Activated T-helper 1 cell treated with anti-CD3 and anti-CD28 coated beads, Interleukin-12 subunit alpha, Interleukin-12 subunit beta, Interleukin-2, Interleukin-4 antibody, amounts not matched to agents 30 ng/mL and 10 ng/mL and 1 ng/mL, durations not matched to agents 14 hours and 24 hours and 36 hours (primary cell): ENCODE measurements at places on chromosomes 3 and 15. TPM values are rescaled to one million over a fixed set of nuclear protein-coding genes. Genes with fewer than 3 reads are reported as not detected.

DNA sequence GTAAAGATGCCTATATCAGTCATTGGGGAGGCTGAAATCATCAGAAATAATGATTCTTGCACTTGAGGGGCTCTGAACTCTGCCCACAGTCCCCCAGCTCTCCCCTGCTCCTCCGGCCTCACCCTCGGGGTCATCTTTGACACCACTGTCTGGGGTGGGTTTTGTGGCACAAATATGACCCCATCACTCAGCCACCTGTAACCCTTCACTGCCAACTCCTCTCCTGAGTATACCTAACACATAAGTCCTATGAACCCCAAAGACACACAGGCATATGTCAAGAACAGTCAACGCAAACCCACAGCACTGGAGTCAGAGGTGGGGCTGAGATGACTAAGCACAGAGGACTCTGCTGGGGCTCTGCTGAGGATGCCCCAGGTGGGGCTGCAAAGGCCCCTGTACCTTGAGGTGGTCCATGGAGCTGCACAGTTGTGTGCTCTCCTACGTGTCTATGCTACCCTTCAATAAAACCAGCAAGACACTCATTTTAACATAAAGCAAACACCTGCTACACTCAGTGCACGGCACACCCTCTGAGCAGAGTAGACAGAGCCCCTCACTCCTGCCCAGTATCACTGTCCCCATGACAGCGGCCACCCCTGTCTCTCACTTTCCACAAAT, 29.9 kb downstream of the SLC41A3 start:
- H3K27ac ChIP-seq = no peak overlapping the region
- no peak overlapping the region for H3K4me3 ChIP-seq

GRCh38 chr3:13536432-13536831, 12.5 kb upstream of the FBLN2 start:
- no peak overlapping the region for H3K27ac ChIP-seq
- H3K4me1 ChIP-seq = peaks cover 5% of the 10 kb centered on the region
- H3K27me3 ChIP-seq = peaks cover 18% of the 10 kb centered on the region
- no peak overlapping the region for H3K4me3 ChIP-seq
- DNase-seq = no peak

GRCh38 chr3:83622526-83622925, 1336.3 kb upstream of the CADM2 start:
- no peaks in the 10 kb centered on the region for H3K27me3 ChIP-seq
- no peak for DNase-seq
- H3K4me3 ChIP-seq = no peak overlapping the region
- H3K4me1 ChIP-seq = no peaks in the 10 kb centered on the region
- no peaks in the 10 kb centered on the region for H3K36me3 ChIP-seq

DNA sequence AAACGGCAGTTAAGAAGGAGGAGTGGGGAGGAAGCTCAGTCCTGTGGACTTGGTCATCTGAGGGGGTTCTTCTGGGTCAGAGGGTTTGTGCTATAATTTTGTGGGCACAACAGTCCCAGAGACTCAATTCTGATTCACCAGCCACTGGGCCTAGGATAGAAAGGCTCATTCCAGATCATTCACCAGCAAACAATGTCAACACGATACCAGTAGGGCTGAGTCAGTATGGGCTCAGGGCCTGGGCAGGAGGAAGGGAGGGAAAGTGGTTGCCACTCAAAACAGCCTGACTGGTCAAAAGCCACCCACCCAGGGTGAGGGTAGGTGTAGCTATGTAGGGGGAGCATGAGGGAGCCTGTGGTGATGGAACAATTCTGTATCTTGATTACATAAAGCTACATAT, 86.9 kb upstream of the MEX3B start:
- H3K27ac ChIP-seq = no peak overlapping the region
- H3K36me3 ChIP-seq = peaks cover 34% of the 10 kb centered on the region
- peaks cover 11% of the 10 kb centered on the region for H3K4me1 ChIP-seq
- H3K4me3 ChIP-seq = no peak overlapping the region

GRCh38 chr3:119751423-119751822, 30.5 kb upstream of the NR1I2 start:
- H3K4me1 ChIP-seq = no peaks in the 10 kb centered on the region
- no peak overlapping the region for H3K27ac ChIP-seq
- H3K36me3 ChIP-seq = no peaks in the 10 kb centered on the region
- DNase-seq = no peak
- H3K4me3 ChIP-seq = no peak overlapping the region
- H3K27me3 ChIP-seq = peaks cover 34% of the 10 kb centered on the region

DNA sequence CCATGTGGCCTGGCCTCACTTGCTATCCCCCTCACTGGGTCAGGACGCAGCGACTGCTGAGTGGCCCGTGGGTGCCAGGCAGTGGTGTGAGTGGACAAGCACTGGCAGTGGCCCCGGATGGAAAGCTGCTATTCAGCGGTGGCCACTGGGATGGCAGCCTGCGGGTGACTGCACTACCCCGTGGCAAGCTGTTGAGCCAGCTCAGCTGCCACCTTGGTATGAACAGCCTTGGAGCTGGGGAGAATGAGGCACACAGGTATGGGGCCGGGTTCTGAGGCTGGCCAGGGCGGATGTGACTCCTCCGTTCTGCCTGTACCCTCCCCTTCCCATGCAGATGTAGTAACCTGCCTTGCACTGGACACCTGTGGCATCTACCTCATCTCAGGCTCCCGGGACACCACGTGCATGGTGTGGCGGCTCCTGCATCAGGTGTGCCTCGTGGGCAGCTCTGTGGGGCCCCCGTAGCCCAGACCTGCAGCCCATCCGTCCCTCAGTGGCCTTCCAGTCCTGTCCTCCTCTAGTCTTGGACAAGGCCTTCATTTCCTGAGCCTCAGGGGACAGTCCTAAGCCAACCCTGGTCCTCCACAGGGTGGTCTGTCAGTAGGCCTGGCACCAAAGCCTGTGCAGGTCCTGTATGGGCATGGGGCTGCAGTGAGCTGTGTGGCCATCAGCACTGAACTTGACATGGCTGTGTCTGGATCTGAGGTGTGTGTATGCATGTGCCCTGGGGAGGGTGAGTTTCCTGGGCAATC, 28.2 kb downstream of the NBEAL2 start:
- H3K27me3 ChIP-seq = no peaks in the 10 kb centered on the region
- DNase-seq = no peak
- H3K27ac ChIP-seq = no peak overlapping the region
- H3K4me1 ChIP-seq = peaks cover 10% of the 10 kb centered on the region
- no peak overlapping the region for H3K4me3 ChIP-seq

- H3K27ac ChIP-seq = no peak overlapping the region
- no peaks in the 10 kb centered on the region for H3K4me1 ChIP-seq
- H3K4me3 ChIP-seq = no peak overlapping the region
- H3K27me3 ChIP-seq = peaks cover 4% of the 10 kb centered on the region
- no peak for DNase-seq
- H3K36me3 ChIP-seq = no peaks in the 10 kb centered on the region
Observed at GRCh38 chr3:9241956-9242355, 7.5 kb downstream of the SRGAP3 start.

- H3K4me1 ChIP-seq = peaks cover 81% of the 10 kb centered on the region
- H3K4me3 ChIP-seq = peak overlapping the region; percentile 37
- no peaks in the 10 kb centered on the region for H3K27me3 ChIP-seq
- no peak for DNase-seq
- peak overlapping the region; percentile 83 for H3K27ac ChIP-seq
Observed at GRCh38 chr15:67070892-67071664, 5.7 kb downstream of the SMAD3 start.

DNA sequence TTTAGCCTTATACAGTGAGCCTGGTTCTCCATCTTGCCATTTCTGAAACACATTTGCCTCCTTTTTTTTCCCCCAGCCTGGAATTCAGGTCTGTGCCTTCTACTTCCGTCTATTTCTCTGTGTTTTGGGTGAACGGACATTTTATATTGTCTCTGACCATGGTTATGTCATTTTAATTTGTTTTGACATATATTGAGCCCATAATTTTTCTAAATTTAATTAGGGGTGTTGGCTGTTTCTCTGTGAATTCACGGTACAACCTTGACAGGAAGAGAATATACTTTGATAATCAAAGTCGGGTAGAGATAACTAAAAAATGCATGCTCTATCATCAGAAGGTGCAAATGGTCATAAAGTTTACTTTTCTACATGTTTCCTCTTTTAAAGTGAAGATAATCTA, 361.4 kb downstream of the VGLL3 start:
- DNase-seq = no peak
- H3K36me3 ChIP-seq = no peaks in the 10 kb centered on the region
- H3K27me3 ChIP-seq = no peaks in the 10 kb centered on the region
- H3K4me3 ChIP-seq = no peak overlapping the region

DNA sequence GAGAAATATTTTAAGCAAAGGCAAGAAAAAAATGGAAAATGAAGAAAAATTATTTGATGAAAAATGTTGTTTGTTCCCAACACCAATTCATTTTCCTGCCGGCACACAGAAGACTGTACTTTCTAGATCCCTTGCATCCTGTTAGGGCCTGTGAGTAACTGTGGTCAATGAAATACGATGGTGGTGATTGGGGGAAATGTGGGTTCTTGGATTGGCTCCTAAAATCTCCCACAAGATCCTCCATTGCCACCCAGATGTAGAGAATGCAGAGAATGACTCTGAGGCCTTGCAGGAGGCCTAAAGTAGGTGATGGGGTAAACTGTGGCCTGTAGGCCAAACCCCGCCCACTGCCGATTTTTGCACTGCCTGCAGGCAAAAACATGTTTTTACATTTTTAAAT, 46.3 kb upstream of the C3orf70 start:
- no peak for DNase-seq
- H3K36me3 ChIP-seq = no peaks in the 10 kb centered on the region
- no peaks in the 10 kb centered on the region for H3K4me1 ChIP-seq
- H3K4me3 ChIP-seq = no peak overlapping the region

DNA sequence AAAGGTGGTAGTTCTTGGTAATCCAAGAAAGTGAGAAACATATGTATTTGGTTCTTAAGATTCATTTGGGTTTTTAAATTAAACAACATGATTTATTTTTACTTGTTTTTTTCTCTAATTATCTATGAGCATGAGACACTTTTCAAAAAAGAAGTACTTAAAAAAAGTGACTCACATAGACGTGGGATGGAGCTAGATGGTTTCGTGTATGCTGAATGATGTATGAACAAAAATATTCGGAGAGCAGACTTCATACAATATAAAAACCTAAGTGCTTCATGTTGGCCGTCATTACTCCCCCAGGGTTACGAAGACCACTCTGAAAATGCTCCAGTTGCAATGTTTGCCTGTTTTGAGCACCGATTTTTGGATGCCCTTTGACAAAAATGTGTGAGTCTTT, 90.9 kb downstream of the RORA start:
- peaks cover 10% of the 10 kb centered on the region for H3K27me3 ChIP-seq
- no peak for DNase-seq
- no peak overlapping the region for H3K4me3 ChIP-seq
- no peaks in the 10 kb centered on the region for H3K36me3 ChIP-seq
- peaks cover 8% of the 10 kb centered on the region for H3K4me1 ChIP-seq

DNA sequence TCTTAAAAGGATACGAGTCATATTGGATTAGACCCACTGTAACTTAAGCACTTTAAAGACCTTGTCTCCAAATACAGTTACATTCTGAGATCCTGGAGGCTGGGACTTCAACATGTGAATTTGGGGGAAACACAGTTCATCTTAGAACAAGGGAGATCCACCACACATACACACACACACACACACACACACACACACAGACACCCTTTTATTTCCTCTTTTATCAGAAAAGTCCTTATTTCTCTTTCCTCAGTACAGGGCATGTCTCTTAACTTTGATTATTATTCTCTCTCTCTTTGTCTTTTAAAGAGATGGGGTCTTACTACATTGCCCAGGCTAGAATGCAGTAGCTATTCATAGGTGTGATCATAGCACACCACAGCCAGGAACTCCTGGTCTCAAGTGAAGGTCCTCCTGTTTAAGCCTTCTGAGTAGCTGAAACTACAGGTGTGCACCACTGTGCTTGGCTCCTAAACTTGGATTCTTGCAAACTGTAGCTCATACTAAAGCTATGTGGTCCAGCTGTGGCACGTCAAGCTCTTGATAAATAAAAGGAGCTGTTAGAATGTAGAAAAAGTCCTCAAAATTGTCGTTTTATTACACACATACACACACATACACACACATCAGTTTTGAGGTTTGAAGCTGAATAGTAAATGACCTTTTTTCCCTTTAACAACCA, 7.4 kb downstream of the GOLM2 start:
- DNase-seq = no peak
- no peak overlapping the region for H3K27ac ChIP-seq
- H3K36me3 ChIP-seq = peaks cover 23% of the 10 kb centered on the region
- H3K27me3 ChIP-seq = no peaks in the 10 kb centered on the region
- no peak overlapping the region for H3K4me3 ChIP-seq

DNA sequence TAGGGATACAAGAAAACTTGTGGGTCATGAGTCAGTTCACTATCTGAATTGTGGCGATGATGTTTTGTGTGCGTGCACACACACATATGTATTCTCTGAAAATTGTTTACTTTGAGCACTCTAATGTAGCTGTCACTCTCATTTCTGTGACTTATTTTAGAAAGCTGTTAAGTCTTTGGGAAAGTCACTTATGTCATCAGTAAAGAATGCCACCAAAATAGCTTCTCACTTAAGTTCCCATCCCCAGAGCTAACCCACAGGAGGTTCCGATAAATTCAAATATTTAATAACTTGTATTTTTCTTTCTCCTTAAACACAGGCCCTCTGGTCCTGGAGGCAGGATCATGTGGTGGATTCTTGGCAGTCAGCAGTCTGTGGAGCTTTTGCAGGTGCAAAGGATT, 138.3 kb downstream of the LRIG1 start:
- no peak overlapping the region for H3K4me3 ChIP-seq
- no peaks in the 10 kb centered on the region for H3K4me1 ChIP-seq
- no peaks in the 10 kb centered on the region for H3K27me3 ChIP-seq

- H3K27me3 ChIP-seq = no peaks in the 10 kb centered on the region
- H3K4me3 ChIP-seq = no peak overlapping the region
- no peaks in the 10 kb centered on the region for H3K4me1 ChIP-seq
- H3K27ac ChIP-seq = no peak overlapping the region
- no peaks in the 10 kb centered on the region for H3K36me3 ChIP-seq
Observed at GRCh38 chr3:127092368-127092767, 100.6 kb upstream of the PRR23E start.

GRCh38 chr3:69115731-69116130, 6.7 kb downstream of the LMOD3 start:
- no peak for DNase-seq
- no peaks in the 10 kb centered on the region for H3K27me3 ChIP-seq
- peaks cover 12% of the 10 kb centered on the region for H3K4me1 ChIP-seq

GRCh38 chr3:46524832-46525231, 27.1 kb downstream of the RTP3 start:
- H3K4me1 ChIP-seq = no peaks in the 10 kb centered on the region
- H3K36me3 ChIP-seq = no peaks in the 10 kb centered on the region
- no peak overlapping the region for H3K4me3 ChIP-seq
- no peak overlapping the region for H3K27ac ChIP-seq
- DNase-seq = no peak

GRCh38 chr15:75751116-75751875, 38.6 kb upstream of the CSPG4 start:
- no peak overlapping the region for H3K27ac ChIP-seq
- H3K4me1 ChIP-seq = peaks cover 10% of the 10 kb centered on the region
- H3K27me3 ChIP-seq = peaks cover 26% of the 10 kb centered on the region
- no peak overlapping the region for H3K4me3 ChIP-seq
- no peak for DNase-seq
- H3K36me3 ChIP-seq = no peaks in the 10 kb centered on the region

TNFAIP8L3 gene
- 0.20 and 0.49 TPM in 2 replicates for total RNA-seq

HOMER2 gene
- total RNA-seq = 19.3 and 21.3 TPM in 2 replicates

VWA5B2 gene
- total RNA-seq = not detected in 2 replicates

RLBP1 gene
- total RNA-seq = not detected in 2 replicates

ANKRD63 gene
- total RNA-seq = not detected in 2 replicates

IL17RB gene
- total RNA-seq = 0.91 and 1.2 TPM in 2 replicates

COLQ gene
- total RNA-seq = 0.65 and 0.96 TPM in 2 replicates

ARHGEF26 gene
- 0.22 TPM in 1 of 2 replicates, not detected in the other for total RNA-seq
